ENCODE measurements at places on chromosomes 2 and 18.

GRCh38 chr2:143720095-143720664 is 591.0 kb downstream of the ARHGAP15 start:
- DNase-seq: no peak

- no peak for DNase-seq
Observed at GRCh38 chr18:43777636-43778304, 500.5 kb upstream of the SYT4 start.

DNA sequence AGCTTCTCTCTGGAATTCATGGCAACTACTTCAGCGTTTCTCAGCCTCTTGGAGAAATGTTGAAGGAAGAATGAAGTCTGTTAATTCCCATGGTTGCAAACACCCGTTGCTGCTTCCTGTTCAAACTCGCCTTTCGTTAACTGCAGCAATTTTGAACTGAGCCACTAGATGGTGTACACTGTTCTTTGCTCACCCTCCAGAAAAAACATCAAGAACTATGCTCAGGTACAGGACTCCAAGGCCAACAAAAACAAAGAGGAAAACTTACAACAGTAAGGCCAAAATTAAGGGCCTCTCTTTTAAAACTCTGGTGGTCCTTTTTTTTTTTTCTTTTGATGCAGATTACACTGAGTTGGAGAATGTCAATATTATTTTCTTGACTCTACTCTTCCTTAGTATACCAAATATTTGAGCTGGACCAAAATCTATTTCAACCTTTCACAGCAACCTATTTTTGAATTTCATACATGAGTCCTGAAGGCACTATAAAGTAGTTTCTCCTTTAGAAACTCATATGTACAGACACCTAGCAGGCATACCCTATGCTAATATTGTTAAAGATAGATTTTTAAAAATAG is 58.2 kb downstream of the KLHL14 start:
- peak; percentile 9 for DNase-seq

DNA sequence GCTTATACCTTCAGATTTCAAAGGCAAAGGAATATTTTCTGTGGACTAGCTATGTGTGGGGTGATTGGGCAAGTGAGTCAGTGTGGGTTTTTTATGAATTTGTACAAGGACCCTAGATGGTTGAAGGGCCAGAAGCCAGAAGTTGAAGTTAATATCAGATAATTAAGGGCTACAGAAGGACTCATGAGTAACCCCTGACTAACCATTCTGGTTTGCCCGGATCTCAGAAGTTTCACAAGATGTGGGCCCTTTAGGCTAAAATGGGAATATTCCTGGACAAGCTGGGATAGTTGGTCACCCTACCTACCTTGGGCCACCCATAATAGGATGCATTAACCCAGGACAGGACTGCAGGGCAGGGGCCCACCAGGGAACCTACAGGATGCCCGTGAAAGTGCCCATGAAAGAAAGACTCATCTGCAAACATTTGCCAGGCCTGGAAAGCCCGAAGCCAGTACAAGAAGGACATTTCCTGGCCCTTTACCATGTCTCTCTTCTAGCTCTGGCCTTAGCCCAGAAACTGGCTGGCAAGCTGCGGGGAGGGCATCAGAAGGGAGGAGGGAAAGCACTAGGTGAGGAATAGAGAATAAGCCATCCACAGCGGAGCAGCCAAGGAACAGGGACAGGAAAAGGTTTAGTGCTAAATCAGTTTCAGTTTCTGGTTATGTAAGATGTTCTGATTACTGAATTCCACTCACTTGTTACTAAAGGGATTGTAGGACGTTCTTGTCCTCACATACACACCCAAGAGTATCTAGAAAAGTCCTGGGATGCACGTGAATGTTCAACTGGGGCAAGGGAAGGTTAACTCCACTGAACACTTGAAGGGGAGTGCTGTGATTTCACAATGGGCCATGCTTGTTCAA is 33.6 kb downstream of the GCG start:
- no peak for DNase-seq

GRCh38 chr18:70015127-70015526 is 67.5 kb upstream of the CD226 start:
- DNase-seq: no peak

- DNase-seq: no peak
Observed at GRCh38 chr2:39356922-39357639, 80.0 kb downstream of the MAP4K3 start.

- no peak for DNase-seq
Observed at GRCh38 chr2:112867701-112868631, 31.4 kb upstream of the IL1B start.

All from CD4-positive, alpha-beta T cell treated with Interleukin-6 for 4 hours (primary cell).